Frontal cortex (tissue), 4 donors: ENCODE measurements at places on chromosomes 5 and 9. TPM values are rescaled to one million over a fixed set of nuclear protein-coding genes. Genes with fewer than 3 reads are reported as not detected.

DNA sequence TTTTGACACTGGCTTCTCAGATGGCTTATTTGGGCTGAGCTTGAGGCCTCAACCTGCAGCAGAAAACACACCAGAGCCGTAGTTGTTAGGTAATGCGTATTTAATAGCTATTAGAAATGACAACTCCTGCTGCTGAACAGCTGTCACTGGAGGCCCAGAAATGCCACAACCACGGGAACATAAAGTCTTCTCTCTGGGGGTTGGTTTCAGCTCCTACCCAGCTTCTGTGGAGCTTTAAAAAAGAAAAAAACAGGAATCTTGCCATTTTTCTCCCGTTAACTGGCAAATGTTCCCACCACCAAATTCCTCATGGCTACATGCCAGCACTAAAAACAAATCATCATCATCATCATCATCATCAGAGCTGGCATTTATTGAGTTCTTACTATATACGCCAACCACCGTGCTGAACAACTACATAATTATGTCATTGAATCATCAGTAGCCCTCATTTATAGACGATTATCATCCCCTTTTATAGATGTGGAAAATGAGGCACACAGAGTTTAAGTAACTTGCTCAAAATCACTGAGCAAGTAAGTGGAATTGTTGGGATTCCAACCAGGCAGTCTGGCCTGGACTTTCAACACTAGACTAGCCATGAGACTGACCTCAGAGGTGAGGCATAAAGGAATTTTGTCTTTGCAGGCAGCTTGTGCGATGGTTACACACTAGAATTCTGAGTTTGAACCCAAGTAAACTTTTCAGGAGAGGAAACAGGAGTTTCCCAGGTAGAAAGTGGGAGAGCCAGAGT lies 185.3 kb upstream of the WWC1 start:
- no peak for DNase-seq

- no peak for DNase-seq
Observed at GRCh38 chr9:11794984-11795383, 898.2 kb upstream of the TYRP1 start.

- no peak for DNase-seq
Observed at GRCh38 chr5:8059337-8059736, 190.4 kb downstream of the MTRR start.

- DNase-seq: no peak
Observed at GRCh38 chr5:36310138-36310537, 8.4 kb upstream of the RANBP3L start.

DNA sequence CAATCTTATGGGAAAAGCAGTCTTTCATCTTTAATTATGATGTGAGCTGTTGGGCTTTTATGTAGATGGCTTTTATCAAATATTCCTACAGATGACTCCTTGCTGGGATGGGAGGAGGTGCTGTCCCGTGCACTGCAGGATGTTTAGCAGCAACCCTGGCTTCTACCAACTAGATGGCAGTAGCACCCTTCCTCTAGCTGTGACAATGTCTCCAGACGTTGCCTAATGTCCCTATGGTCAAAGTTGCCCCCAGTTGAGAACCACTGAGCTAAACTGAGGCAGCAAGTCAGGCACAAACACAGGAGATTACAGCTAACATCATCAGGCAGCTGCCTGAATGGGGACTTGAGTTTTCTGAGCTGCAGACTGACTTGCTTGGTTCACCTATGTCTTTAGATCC lies 401.9 kb upstream of the PDE4D start:
- DNase-seq: no peak

- DNase-seq: no peak
Observed at GRCh38 chr5:172768573-172769341, 2.2 kb downstream of the DUSP1 start.

GRCh38 chr5:109299557-109299956 lies 110.2 kb downstream of the PJA2 start:
- DNase-seq: no peak

GRCh38 chr5:76175821-76176403 lies 92.7 kb downstream of the SV2C start:
- DNase-seq: no peak

DNA sequence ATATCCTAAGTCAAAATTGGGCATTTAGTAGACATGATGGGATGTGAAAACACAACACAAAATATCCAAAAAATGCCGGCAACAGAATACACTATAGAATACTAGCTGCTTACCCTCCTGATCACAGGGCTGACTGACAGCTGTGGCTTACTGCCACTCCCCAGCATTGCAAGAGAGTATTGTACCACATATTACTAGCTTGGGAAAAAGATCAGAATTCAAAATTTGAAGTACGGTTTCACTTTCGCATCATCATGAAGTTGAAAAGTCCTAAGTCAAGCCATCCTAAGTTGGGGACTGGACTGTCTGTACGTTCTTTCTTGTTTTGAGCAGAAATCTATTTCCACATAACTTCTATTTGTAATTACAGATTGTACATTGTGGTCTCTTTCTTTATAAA lies 851.4 kb downstream of the MAT2B start:
- DNase-seq: no peak

- no peak for DNase-seq
Observed at GRCh38 chr5:139910036-139910435, 114.4 kb downstream of the PSD2 start.

GRCh38 chr9:89402695-89403427 lies 84.6 kb downstream of the SECISBP2 start:
- no peak for DNase-seq

- DNase-seq: no peak
Observed at GRCh38 chr9:37324691-37325490, 97.6 kb upstream of the GRHPR start.

DNA sequence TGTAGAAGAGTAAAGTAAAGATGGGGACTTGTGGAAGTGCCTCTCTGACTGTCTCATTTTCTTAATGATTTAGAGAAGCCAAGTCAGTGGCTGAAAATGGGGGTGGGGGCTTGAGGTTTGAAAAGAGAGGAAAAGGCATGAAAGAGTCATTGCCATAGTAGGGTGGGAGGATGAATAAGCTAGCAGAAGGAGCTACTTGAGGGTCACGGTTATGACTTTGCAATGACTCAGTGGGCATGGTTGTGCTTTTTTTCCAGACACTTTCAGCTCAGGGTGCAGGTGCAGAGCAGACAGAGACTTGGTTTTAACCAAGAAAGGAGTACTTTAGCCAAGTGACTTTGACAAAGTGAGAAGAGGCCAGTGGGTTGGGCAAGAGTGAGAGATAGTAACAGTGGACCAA lies 117.8 kb downstream of the PTTG1 start:
- no peak for DNase-seq

- DNase-seq: no peak
Observed at GRCh38 chr9:136351252-136351800, 12.2 kb downstream of the DNLZ start.

- DNase-seq: no peak
Observed at GRCh38 chr5:175556794-175557193, 78.4 kb downstream of the SFXN1 start.

DNA sequence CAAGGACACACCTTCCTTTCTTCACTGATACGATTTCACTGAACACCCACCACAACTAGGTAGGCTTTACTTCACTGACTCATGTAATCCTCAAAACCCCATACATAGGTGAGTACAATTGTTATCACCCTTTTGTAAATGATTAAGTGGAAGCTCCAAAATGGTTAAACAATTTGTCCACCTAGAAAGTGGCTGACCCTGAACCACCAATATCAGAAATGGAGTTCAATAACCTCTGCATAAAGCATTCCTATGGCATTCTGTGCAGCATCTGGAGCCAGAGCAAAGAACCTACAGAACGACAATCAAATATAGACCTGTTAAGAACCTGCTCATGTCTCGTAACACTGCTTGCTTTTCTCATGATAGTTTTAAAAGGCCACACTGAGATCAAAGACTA lies 50.7 kb upstream of the NR5A1 start:
- no peak for DNase-seq

DNA sequence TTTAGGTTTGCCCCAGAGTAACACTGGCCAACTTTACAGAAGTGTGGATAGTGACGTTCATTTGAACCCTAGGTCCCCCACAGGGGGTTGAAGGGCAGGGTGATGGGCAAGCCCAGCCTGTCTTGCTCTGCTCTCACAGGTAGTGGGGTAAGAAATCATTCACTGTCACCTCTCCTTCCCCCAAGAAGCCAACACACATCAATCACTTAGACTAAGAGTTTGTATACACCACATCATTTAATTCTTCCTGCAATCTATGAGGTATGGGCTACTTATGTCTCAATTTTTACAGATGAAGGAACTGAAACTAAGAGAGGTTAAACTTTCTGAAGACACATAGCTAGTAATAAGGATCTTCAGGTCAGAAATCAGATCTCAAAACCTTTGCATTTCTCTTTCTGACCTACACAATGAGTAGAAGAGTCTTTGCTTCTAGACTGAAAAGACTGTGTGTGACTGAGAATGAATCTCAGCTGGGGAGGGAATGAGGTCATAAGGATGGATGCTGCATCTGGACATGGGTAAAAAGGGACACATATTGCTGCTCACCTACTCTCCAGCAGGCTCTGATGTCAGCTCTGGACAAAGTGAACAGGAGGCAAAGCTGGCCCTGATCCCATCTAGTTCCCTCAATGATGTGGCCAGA lies 81.0 kb upstream of the EQTN start:
- DNase-seq: no peak

- no peak for DNase-seq
Observed at GRCh38 chr9:125269014-125269397, 7.4 kb downstream of the GAPVD1 start.

DNA sequence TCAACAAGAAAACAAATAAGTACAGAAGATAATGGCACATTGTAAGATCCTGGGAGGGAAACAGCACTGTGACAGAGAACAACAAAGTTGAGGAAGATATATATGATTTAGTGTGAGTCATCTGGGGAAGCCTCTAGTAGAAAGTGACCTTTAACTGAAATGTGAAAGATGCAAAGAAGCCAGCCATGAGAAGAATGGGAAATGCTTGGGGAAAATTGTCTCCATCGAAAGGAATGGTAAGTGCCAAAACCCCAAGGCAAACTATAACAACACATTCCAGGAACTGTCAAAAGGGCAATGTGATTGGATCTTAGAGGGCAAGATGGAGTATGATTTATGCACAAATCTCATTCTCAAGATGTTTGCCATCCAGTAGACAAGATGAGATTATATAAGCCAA lies 537.8 kb upstream of the BRINP1 start:
- no peak for DNase-seq

The CARTPT gene
- total RNA-seq: 2.9 TPM

The GRXCR2 gene
- total RNA-seq: not detected

The TLR4 gene
- 4.9 TPM for total RNA-seq

The C5orf58 gene
- not detected for total RNA-seq

The TRIM23 gene
- 97.8 TPM for total RNA-seq

The CCNI2 gene
- total RNA-seq: 1.6 TPM

The CCDC171 gene
- total RNA-seq: 28.9 TPM

The TAS2R1 gene
- total RNA-seq: not detected

The ZFP2 gene
- 8.2 TPM for total RNA-seq

The UBAC1 gene
- 35.5 TPM for total RNA-seq

The OTULINL gene
- 18.8 TPM for total RNA-seq

The CDKN2A gene
- under 0.01 TPM for total RNA-seq

The IFNA21 gene
- not detected for total RNA-seq
